IMR-90 (cell line): ENCODE measurements at places on chromosomes 5 and 9. TPM values are rescaled to one million over a fixed set of nuclear protein-coding genes. Genes with fewer than 3 reads are reported as not detected.
A peak's percentile ranks its signal among the peaks of the same experiment; 100 is the strongest.

DNA sequence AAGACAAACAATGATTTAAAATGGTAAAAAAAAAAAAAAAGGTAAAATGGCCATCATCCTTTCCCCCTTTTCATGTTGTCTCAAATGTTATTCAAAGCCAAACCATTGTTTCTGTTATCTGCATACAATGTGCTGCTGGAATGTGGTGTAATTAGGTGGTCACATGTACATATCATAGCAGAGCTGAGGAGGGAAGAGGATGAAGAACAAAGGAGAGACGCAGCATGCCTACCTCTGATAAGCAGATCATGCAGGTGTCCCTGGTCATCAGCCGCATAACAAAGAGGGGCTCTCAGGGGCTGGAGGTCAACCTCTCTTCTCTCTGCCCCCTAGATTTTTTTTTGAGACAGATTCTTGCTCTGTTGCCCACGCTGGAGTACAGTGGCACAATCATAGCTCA lies 141.0 kb downstream of the CARTPT start:
- H3K27me3 ChIP-seq = peaks cover 25% of the 10 kb centered on the region
- peaks cover 2% of the 10 kb centered on the region; the same call in 1 of the 2 replicates for H3K4me1 ChIP-seq
- H3K4me3 ChIP-seq = no peak overlapping the region
- H3K27ac ChIP-seq = no peak overlapping the region
- H3K36me3 ChIP-seq = no peaks in the 10 kb centered on the region

Gene CDX1
- total RNA-seq = 0.18 TPM in 1 of 2 replicates, not detected in the other

Gene TMC1
- total RNA-seq = not detected in 2 replicates

DNA sequence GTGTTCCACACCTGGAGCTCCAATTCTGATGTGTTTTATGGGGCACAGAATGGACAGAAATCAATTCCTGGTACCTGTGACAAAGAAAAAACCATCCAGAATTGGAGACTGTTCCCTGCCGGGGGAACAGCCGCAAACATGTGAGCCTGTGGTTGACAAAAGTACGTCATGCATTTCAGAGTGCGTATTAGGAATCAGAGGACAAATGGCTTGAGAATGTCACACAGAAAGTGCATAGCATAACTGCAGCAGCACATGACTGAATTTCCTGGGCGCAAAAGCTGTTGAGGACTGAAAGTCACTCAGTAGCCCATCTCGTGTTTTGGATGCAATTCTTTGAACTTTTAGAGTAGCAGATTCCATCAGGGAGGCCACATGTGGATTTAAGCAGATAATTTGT lies 85.1 kb downstream of the TRIO start:
- no peaks in the 10 kb centered on the region for H3K27me3 ChIP-seq
- H3K36me3 ChIP-seq = peaks cover 32% of the 10 kb centered on the region
- DNase-seq = no peak
- H3K4me1 ChIP-seq = peaks cover 44% of the 10 kb centered on the region

Gene ANKDD1B
- 0.28 TPM in 1 of 2 replicates, not detected in the other for total RNA-seq

Gene TMEM215
- not detected in 2 replicates for total RNA-seq

Gene NMUR2
- not detected in 2 replicates for total RNA-seq

DNA sequence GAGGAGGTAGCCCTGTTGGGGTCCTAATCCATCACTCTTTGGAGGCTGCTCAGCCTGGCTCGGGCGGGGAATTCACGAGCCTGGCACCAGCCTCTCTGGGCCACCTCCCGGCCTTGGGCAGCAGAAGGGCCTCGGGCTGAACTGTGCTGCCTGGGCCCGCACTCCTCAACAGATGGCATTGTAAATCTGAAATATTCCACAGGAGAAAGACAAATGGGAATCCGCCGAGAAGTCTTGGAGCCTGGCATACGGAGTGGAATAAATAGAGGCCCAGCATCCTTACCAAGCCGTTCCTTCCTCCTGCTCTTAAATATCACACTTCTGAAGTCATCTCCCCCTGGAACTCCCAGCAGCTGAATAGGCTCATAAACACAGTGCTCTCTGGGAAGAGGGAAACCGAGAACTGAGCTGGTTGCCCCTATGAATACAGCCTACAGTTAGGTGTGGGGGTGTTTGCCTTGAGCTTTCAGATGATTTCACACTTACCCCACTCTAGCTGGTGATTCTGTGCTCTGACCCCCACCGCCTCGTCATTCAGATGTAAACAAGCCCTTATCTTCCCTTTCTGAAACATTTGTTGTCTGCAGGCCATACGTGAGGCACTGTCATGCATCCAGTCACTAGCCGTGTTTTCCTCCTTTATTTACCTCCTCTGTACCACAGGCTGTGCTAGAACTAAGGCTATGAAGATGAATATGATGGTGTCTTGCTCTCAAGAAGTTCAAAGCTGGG lies 455.0 kb upstream of the CLINT1 start:
- H3K27me3 ChIP-seq = no peaks in the 10 kb centered on the region
- no peaks in the 10 kb centered on the region for H3K4me1 ChIP-seq
- H3K4me3 ChIP-seq = no peak overlapping the region
- no peak for DNase-seq
- no peak overlapping the region for H3K27ac ChIP-seq

- no peak for DNase-seq
- no peaks in the 10 kb centered on the region for H3K36me3 ChIP-seq
- peaks cover 26% of the 10 kb centered on the region; the same call in 1 of the 2 replicates for H3K27me3 ChIP-seq
- no peaks in the 10 kb centered on the region for H3K4me1 ChIP-seq
Observed at GRCh38 chr5:1018596-1018995, 10.0 kb downstream of the NKD2 start.

Gene SPINK6
- not detected in 2 replicates for total RNA-seq

DNA sequence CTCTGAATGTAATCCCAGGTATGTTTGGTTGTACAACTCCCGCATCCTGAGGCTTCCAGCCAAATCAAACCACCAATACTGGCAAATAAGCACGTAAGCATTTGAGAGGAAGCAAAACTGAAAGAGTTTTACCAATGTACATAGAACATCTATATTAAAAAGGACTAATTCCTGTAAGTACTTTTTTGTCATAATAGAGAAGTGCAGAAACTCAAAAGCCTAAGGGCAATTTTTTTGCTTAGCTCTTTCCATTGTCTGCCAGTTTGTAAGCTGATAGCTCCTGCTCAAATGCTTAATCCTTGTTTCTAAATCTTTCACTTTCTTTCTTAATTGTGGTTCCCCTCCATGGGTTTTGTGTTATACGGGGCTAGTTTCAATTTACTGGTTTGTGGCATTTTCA lies 1151.8 kb downstream of the CDH12 start:
- DNase-seq = no peak
- no peaks in the 10 kb centered on the region for H3K27me3 ChIP-seq
- H3K36me3 ChIP-seq = no peaks in the 10 kb centered on the region
- no peaks in the 10 kb centered on the region for H3K4me1 ChIP-seq
- H3K4me3 ChIP-seq = no peak overlapping the region

Gene IL17B
- 0.28 TPM in 1 of 2 replicates, not detected in the other for total RNA-seq

Gene MLANA
- total RNA-seq = not detected in 2 replicates

- H3K36me3 ChIP-seq = no peaks in the 10 kb centered on the region
- H3K4me1 ChIP-seq = 0 out of 2 replicates have a peak, but pooled peaks cover 2% of the 10 kb centered on the region
- no peak overlapping the region for H3K4me3 ChIP-seq
- DNase-seq = no peak
Observed at GRCh38 chr5:137215261-137215660, 283.9 kb downstream of the SPOCK1 start.

- H3K27me3 ChIP-seq = no peaks in the 10 kb centered on the region
- no peaks in the 10 kb centered on the region for H3K4me1 ChIP-seq
- H3K4me3 ChIP-seq = no peak overlapping the region
- peaks cover 32% of the 10 kb centered on the region for H3K36me3 ChIP-seq
- DNase-seq = no peak
Observed at GRCh38 chr5:176379881-176380280, 8.5 kb downstream of the NOP16 start.

- H3K4me3 ChIP-seq = no peak overlapping the region
- H3K27me3 ChIP-seq = no peaks in the 10 kb centered on the region
- no peak overlapping the region for H3K27ac ChIP-seq
Observed at GRCh38 chr9:22382331-22382730, 64.3 kb upstream of the DMRTA1 start.

Gene IFNA13
- not detected in 2 replicates for total RNA-seq

DNA sequence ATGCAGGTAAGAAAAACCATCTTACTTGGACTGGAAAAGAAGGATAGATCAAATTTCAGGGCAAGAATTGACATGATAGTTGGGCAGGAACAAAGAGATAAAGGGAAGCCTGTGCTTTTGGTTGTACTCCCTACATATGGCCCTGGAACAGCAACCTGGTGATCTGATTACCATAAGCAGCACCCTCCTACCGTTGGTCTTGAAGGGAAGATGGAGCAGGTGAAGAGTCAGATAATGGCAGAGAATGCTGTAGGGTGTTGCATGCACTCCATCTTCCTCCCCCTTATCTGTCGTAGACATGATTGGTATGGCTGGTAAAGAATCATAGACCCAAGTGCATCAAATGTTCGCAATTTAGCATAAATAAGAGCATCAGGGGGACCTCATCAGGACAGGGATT lies 4.7 kb downstream of the IRGM start:
- peaks cover 12% of the 10 kb centered on the region for H3K27me3 ChIP-seq
- H3K4me1 ChIP-seq = no peaks in the 10 kb centered on the region
- H3K36me3 ChIP-seq = no peaks in the 10 kb centered on the region

DNA sequence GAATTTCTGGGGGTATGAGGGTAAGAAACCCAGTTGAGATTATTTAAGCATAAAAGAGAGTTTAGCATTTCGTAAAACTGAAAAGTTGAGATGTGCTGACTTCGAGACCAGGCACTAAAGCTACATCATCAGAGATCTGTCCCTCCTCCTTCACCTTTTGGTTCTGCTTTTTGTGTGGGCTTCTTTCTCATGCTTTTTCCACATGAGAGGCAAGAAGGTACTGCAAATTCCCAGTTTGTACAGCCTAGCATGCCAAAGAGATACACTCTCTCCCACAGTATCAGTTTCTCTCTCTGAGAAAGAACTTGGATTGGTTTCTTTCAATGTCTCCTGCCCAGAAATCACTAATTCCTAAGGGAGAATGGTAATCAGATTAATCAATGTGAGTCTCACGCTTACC lies 584.7 kb downstream of the SEMA5A start:
- H3K27ac ChIP-seq = no peak overlapping the region
- no peak overlapping the region for H3K4me3 ChIP-seq
- no peaks in the 10 kb centered on the region for H3K36me3 ChIP-seq
- no peak for DNase-seq
- no peaks in the 10 kb centered on the region for H3K4me1 ChIP-seq

Gene CYSRT1
- 0.18 TPM in 1 of 2 replicates, not detected in the other for total RNA-seq

GRCh38 chr5:139711906-139712224 lies 63.7 kb downstream of the CXXC5 start:
- no peak for DNase-seq
- peaks cover 8% of the 10 kb centered on the region; the same call in 1 of the 2 replicates for H3K27me3 ChIP-seq
- no peaks in the 10 kb centered on the region for H3K36me3 ChIP-seq
- H3K4me1 ChIP-seq = peaks cover 5% of the 10 kb centered on the region; the same call in 1 of the 2 replicates

Gene FOXE1
- total RNA-seq = under 0.01 and 0.28 TPM in 2 replicates

- H3K4me3 ChIP-seq = no peak overlapping the region
- DNase-seq = peak; percentile 25
- H3K27me3 ChIP-seq = no peaks in the 10 kb centered on the region
- H3K4me1 ChIP-seq = peaks cover 5% of the 10 kb centered on the region; the same call in 1 of the 2 replicates
- no peak overlapping the region for H3K27ac ChIP-seq
- H3K36me3 ChIP-seq = peaks cover 29% of the 10 kb centered on the region
Observed at GRCh38 chr9:121172726-121173487, 28.8 kb downstream of the RAB14 start.

DNA sequence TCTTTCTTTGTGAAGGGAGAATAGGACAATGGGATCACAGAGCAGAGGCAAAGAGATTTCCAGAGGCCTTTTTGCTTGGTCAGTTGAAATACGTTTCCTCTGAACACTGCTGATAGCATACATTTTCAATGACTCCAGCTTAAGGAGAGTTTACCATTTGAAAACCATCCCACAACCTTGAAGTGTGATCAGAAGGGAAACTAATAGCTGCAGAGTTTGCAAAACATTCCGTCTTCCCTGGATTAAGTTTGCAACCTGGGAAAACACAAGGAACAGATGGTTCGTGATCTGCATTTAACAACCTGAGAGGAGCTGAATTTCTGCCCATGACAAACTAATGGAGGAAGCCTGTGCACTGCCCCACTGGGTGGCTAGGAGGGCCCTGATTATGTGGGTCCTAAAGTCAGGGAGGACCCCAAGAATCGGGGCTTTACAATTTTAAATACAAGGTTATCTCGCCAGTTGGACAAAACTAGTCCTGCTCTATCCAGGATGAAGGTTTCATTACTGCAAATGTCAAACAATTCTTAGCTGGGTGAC lies 35.6 kb downstream of the MTX3 start:
- no peaks in the 10 kb centered on the region for H3K36me3 ChIP-seq
- H3K27me3 ChIP-seq = no peaks in the 10 kb centered on the region
- H3K4me1 ChIP-seq = peaks cover 6% of the 10 kb centered on the region; the same call in 1 of the 2 replicates
- no peak overlapping the region for H3K27ac ChIP-seq
- H3K4me3 ChIP-seq = no peak overlapping the region
- DNase-seq = no peak

GRCh38 chr5:157222506-157223230 lies 42.0 kb downstream of the ITK start:
- H3K36me3 ChIP-seq = no peaks in the 10 kb centered on the region
- DNase-seq = peak; percentile 35
- H3K4me1 ChIP-seq = no peaks in the 10 kb centered on the region
- peaks cover 2% of the 10 kb centered on the region; the same call in 1 of the 2 replicates for H3K27me3 ChIP-seq
- H3K4me3 ChIP-seq = no peak overlapping the region

Gene SLC36A2
- not detected in 2 replicates for total RNA-seq

- no peak overlapping the region for H3K27ac ChIP-seq
- H3K4me1 ChIP-seq = peaks cover 28% of the 10 kb centered on the region
- no peaks in the 10 kb centered on the region for H3K36me3 ChIP-seq
Observed at GRCh38 chr9:113488071-113488470, 24.5 kb downstream of the RGS3 start.

GRCh38 chr5:143665866-143666265 lies 146.1 kb upstream of the HMHB1 start:
- no peaks in the 10 kb centered on the region for H3K36me3 ChIP-seq
- no peak overlapping the region for H3K4me3 ChIP-seq
- no peaks in the 10 kb centered on the region for H3K4me1 ChIP-seq
- H3K27ac ChIP-seq = no peak overlapping the region

- no peak overlapping the region for H3K4me3 ChIP-seq
- no peak for DNase-seq
- peaks cover 24% of the 10 kb centered on the region for H3K36me3 ChIP-seq
- no peaks in the 10 kb centered on the region for H3K27me3 ChIP-seq
- H3K27ac ChIP-seq = no peak overlapping the region
- H3K4me1 ChIP-seq = peaks cover 20% of the 10 kb centered on the region
Observed at GRCh38 chr5:150057052-150057451, 29.3 kb downstream of the CSF1R start.

GRCh38 chr5:146862641-146863040 lies 15.9 kb downstream of the PPP2R2B start:
- no peak overlapping the region for H3K27ac ChIP-seq
- no peak overlapping the region for H3K4me3 ChIP-seq
- no peaks in the 10 kb centered on the region for H3K27me3 ChIP-seq
- no peaks in the 10 kb centered on the region for H3K36me3 ChIP-seq
- no peak for DNase-seq
- H3K4me1 ChIP-seq = no peaks in the 10 kb centered on the region

DNA sequence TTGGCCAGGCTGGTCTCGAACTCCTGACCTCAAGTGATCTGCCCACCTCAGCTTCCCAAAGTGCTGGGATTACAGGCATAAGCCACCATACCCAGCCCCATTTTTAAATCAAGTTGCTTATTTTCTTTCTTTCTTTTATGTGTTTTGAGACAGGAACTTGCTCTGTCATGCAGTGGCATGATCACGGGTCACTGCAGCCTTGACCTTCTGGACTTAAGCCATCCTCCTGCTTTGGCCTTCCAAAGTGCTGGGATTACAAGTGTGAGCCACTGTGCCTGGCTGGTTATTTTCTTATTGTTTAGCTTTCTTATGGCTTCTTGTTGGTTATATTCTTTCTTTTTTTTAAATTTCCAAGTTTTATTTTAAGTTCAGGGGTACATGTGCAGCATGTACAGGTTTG lies 79.7 kb upstream of the C5orf63 start:
- H3K36me3 ChIP-seq = no peaks in the 10 kb centered on the region
- DNase-seq = no peak
- H3K27ac ChIP-seq = no peak overlapping the region
- H3K4me3 ChIP-seq = no peak overlapping the region
- H3K27me3 ChIP-seq = no peaks in the 10 kb centered on the region

Gene SLC27A4
- 9.2 and 9.7 TPM in 2 replicates for total RNA-seq
